Endothelial cell (in vitro differentiated cells): ENCODE measurements at places on chromosomes 2 and 18. TPM values are rescaled to one million over a fixed set of nuclear protein-coding genes. Genes with fewer than 3 reads are reported as not detected.

- DNase-seq = no peak
Observed at GRCh38 chr2:179302764-179303571, 38.3 kb upstream of the SESTD1 start.

DNA sequence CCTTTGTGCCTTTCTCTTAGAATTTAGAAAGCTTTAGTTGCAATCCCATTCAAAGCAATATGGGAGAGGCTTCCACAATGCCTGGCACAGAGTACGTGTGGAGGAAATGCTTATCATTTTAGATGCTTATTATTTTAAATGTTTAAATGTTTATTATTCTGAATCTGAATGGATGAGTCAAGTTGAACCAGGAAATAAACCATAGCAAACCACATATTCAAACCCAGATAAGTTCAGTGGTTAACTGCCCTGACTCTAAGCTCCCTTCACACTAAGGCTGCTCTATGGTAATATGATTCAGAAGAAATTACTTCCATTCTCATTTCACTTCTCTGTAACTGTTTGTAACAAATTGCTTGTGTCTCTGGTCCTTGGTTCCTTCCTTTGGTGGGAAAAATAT, 5.2 kb upstream of the PPP4R1 start:
- DNase-seq = no peak

GBX2 gene
- 3.5 TPM for total RNA-seq

- no peak for DNase-seq
Observed at GRCh38 chr2:216860426-216861137, 718 bp upstream of the TNP1 start.

GRCh38 chr2:227706859-227707258, 11.0 kb downstream of the SLC19A3 start:
- DNase-seq = no peak

GRCh38 chr2:53784436-53784835, 2.3 kb downstream of the ASB3 start:
- no peak for DNase-seq

DNA sequence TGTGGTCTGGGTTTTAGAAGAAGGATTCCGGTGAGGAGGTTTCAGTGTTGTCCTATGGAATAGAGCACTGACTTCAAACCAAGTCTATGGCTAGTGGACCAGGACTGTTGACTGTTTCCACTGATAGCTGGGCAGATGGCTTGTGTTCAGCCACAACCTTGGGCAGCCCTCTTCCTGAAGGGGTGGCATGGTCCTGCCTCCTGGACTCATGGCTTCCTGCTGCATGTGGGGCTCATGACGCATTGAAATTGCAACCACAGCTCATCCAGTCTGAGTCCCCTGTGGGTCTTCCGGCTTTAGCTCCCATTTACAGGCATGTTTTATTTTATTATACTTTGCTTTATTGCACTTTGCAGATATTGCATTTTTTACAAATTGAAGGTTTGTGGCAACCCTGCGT, 105.0 kb downstream of the B3GNT2 start:
- DNase-seq = no peak

- no peak for DNase-seq
Observed at GRCh38 chr18:28125051-28125450, 51.9 kb downstream of the CDH2 start.

DNA sequence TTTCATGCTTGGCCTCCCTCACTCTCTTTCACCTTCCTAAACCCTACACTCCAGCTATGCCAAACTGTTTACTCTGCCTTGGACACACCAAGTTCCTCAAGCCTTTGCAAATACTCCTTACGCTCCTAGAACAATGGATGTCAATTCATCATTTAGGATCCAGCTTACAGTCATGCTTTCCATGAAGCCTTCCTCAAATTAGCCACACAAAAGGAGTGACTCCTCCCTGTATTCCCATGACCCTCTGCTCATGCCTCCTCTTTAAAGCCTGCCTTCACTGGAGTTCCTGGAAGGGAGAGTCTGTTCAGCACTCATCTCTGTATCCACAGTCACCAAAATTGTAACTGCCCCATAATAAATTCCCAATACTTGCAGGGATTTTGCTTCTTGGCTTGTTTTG, 721 bp upstream of the EHD3 start:
- no peak for DNase-seq

ARL5A gene
- 42.2 TPM for total RNA-seq

KCNJ13 gene
- not detected for total RNA-seq

ELOA2 gene
- not detected for total RNA-seq

ZBTB7C gene
- total RNA-seq = 0.67 TPM

OSR1 gene
- total RNA-seq = 0.26 TPM

GRCh38 chr2:119567292-119567691, 23.0 kb downstream of the CFAP221 start:
- no peak for DNase-seq

GRCh38 chr2:64910523-64910922, 78.7 kb upstream of the SLC1A4 start:
- no peak for DNase-seq

DNA sequence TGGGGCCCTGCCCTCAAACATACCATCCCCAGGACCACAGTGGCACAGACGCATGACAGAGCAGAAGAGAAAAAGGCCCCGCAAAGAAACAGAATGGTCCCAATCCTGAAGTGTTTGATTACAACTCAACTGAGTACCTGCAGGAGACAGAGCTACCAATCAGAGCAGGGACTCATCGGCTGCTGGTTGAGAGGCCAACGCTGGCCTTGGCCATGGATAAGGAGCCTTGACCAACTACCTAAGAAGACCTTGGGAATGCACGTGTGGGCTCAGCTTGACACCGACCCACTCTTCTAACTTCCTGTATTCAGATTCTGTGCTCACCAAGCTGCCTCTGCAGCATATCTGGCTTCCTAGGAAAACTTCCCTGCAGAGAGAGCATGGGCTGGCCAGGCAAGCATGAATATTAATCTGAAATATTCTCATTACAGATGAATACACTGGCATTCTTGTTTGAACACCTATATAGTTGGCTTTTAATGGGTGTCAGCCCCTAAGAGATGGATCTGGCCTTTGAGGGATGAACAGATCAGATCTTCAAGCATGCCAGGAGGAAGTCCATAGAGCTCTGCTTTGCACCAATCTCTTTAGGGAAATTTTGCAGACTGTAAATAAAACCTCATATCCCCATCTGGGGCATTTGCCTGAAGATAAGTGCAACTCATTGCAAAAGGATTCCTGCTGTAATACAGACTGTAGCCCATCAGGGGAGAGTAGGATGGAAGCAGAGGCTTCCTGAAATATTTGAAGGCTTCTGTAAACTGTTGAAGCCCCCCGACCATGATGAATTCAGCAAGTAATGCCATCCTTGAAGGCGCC, 135.4 kb downstream of the BCL2 start:
- no peak for DNase-seq
